GM18507 (cell line): ENCODE measurements at places on chromosomes 16 and 17.

- DNase-seq: no peak
These were observed 45.2 kb upstream of the PVALEF start for GRCh38 chr17:81120149-81120484.

- no peak for DNase-seq
These were observed 17.5 kb downstream of the ABR start for GRCh38 chr17:1162116-1162855.

GRCh38 chr17:35545150-35545549 is 7.7 kb upstream of the SLFN12L start:
- DNase-seq: no peak

GRCh38 chr17:77126519-77126918 is 14.2 kb upstream of the SEC14L1 start:
- no peak for DNase-seq

DNA sequence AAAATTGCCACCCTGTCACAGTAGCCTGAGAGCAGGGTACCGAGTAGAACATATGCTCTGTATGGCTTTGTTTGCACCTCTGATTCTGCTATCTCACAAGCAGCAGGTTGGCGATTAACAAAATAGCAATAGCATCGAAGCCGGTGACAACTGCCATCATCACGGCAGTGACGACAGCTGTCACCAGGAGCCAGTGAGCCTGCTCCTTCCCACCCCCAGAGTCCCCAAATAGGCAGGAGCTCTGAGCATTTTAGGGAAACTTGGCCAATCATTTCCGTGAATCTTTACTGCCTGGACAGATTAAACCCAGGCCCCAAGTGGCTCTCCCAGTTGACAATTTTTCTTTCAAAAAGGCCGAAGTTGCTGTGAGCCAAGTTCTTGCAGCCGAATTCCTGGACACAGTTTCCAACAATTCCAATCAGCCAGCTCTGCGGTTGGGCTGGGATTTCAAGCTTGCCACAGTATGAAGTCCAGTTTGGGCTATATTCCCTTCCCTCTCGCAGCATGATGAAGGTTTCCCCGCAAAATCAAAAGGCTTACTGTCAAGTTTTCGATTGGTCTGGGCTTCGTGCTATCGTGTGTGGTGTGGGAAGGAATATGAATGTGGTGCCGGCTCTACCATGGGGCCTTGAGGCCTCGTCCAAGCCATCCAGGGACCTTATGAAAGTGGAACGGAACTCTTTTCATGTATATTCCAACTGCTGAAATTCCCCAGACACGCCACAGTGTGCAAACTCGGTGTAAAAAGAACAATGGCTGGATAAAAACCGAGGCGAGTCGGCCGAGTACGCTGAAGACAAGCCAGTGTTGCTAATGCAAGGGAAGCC is 186.6 kb downstream of the C16orf78 start:
- DNase-seq: no peak

DNA sequence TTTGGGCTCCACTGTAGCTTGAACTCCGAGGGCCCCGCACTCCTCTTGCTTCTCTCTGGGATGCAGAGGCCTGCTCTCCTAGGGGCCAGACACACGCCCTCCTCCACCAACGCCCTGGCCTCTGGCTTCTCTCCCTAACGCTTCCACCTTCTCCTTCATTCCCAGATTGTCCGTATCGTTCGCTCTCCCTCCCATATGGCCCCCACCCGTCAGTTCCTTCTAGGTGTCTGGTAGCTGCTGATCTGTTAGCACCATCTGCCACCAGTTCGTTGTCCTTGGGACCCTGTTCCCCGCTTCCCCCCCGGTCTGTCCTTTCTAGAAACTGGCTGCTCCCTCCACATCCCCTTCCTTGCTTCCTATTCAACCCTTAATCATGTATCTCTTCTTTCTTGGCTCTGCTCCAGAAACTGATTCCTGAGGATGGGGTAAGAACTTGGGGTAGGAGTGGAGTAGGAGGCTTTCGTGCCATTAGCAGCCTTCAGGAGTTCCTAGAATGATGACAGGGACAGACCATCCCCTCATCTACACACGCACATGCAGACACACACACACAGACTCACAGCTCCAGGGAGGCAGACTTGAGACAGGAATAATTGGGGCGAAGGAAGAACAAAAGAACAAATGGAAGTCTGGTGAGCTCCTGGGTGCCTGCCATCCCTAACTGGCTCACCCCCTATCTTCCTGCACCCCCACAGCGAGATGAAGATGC is 4.3 kb downstream of the ATP1B2 start:
- DNase-seq: no peak

- no peak for DNase-seq
These were observed 12.5 kb upstream of the CIBAR2 start for GRCh38 chr16:85124636-85125346.

GRCh38 chr17:77836557-77837041 is 121.9 kb upstream of the TNRC6C start:
- no peak for DNase-seq
